Breast epithelium (tissue), 4 donors: ENCODE measurements at places on chromosomes 1 and 21. TPM values are rescaled to one million over a fixed set of nuclear protein-coding genes. Genes with fewer than 3 reads are reported as not detected.
A peak's percentile ranks its signal among the peaks of the same experiment; 100 is the strongest.

DNA sequence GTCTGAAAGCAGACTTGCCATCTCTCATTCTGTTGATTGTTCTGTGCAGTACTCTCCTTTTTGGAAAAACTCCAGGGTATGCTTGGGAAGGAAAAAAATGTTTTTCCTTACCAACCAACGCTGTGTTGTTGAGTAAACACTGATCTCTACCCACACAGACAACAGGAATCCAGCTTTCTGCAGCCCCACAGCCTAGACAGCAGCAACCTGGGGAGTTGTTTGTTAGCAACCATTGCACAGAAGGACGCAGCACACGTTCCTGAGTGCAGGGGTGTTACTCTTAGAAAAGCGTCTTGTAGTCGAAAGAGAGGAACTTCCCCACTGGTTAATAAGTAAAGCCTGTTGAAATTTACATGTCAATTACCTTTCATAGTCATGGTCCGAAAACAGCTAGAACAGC, 56.6 kb downstream of the SMYD2 start:
- peak; percentile 40 for DNase-seq

GRCh38 chr1:176434234-176434633, 28.7 kb upstream of the PAPPA2 start:
- DNase-seq = no peak

DNA sequence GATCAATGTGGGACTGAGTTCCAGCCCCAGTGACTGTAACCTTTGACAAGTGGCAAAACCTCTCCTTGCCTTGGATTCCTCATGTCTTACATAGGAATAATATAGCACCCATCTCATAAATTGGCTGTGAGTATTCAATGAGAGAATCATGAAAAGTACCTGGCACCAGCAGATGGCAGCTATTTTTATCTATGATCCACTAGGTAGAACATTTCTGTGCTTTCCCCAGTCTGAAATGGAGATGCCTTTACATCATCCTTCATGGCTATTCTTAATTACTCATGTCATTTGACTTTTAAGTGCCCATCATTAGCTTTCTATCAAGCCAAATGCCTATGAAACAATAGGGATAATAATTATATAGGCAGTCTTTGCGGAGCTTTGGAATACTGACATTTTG, 130.1 kb downstream of the TGFB2 start:
- DNase-seq = no peak

- no peak for DNase-seq
Measured at GRCh38 chr1:94741996-94742395, 78.2 kb upstream of the SLC44A3 start.

DNA sequence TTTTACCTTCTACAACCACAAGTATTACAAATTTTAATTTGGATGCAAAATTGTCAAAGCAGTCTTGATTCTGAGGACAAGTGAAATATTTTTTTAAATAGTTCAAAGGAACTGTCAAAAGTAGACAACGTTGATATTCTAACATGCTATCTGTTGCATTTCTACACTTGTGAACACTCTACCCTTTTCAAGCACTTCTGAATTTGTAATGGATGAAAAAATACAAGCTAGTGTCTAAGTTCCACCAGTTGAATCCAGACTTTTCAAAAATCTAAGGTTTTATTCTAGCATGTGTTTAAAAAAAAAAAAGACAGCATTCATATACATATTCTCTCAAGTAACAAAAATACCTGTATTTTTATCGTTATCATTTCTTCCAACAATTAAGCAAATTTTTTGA, 2.1 kb downstream of the ARID4B start:
- no peak for DNase-seq

Gene RAB3B
- 0.66 TPM for total RNA-seq

Gene TTC22
- 15.8 TPM for total RNA-seq
